Mammary epithelial cell (primary cell): ENCODE measurements at places on chromosomes 12 and 14. TPM values are rescaled to one million over a fixed set of nuclear protein-coding genes. Genes with fewer than 3 reads are reported as not detected.

The ACSM4 gene
- not detected for total RNA-seq

The AQP2 gene
- total RNA-seq, result not detected

The EIF4B gene
- total RNA-seq, result 850 TPM

The RGS6 gene
- total RNA-seq, result not detected

The FAM222A gene
- total RNA-seq, result 0.16 and 1.3 TPM in 2 replicates

The OR10AD1 gene
- not detected for total RNA-seq

GRCh38 chr14:106276326-106277267 lies 750.2 kb downstream of the TMEM121 start:
- DNase-seq, result no peak

DNA sequence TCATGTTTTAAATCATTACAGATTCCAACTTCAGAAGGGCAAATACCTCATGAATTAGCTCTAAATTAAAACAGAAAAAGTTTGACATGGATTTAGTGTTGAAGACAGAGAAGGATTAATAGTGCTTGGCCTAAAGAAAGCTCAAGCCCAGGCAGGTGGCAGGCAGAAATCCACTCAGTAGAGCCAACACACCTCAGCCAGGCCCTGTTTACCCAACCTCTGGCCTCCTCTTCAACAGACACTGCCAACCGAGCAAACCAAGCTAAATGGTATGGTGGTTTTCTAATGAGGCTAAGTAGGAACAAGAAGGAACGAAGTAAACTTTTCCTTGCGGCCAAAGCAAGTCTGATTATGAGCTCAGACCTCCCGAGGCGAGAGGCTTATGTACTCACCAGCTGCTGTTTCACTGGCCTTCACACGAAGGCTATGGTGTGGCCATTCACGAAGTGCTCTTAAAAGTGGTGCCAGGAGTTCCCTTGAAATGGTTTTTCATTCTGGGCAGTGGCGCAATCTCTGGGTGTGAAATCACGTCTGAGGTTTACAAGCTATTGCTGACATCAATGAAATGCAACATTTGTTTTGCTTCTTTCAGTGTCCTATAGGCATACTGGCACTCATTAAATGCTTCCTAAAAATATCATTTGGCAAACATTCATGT lies 124.1 kb upstream of the LGR5 start:
- no peak for DNase-seq

GRCh38 chr14:52327374-52328226 lies 13.5 kb downstream of the PTGER2 start:
- DNase-seq, result no peak

- no peak for DNase-seq
These were observed 367.4 kb downstream of the BTG1 start for GRCh38 chr12:91778091-91778832.

GRCh38 chr12:93466625-93467350 lies 526 bp upstream of the MRPL42 start:
- no peak for DNase-seq

DNA sequence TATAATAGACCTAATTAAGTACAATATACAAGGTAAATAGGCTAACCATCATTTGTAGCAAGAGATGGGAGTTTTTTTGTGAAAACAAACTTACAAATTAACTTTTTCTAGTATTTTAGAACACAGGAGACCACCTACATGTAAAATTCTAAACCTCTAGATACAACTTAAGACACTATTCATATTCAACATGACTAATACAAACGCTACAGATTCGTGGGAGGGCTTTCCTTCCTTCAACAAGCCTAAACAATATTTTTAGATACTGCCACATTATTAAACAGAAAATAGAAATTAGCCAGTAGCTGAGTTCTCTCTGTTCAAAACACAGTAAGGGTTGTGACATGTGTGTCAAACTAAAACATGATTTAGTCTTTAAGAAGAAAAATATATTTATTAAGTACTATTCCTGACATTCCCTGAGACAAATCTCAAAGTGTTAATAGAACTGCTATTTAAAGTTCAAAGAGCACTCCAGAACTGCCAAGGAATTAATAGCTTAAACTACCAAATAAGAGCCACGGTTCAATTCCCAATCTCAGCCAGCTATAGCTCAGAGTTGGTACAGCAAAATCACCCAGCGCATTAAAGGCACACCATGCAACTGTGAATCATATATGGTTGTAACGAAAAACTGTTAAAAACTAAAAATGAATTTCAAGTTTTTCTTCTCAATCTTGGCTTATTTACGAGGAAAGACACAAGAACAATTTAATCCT lies 10.7 kb downstream of the MED13L start:
- DNase-seq, result peak; percentile 54

DNA sequence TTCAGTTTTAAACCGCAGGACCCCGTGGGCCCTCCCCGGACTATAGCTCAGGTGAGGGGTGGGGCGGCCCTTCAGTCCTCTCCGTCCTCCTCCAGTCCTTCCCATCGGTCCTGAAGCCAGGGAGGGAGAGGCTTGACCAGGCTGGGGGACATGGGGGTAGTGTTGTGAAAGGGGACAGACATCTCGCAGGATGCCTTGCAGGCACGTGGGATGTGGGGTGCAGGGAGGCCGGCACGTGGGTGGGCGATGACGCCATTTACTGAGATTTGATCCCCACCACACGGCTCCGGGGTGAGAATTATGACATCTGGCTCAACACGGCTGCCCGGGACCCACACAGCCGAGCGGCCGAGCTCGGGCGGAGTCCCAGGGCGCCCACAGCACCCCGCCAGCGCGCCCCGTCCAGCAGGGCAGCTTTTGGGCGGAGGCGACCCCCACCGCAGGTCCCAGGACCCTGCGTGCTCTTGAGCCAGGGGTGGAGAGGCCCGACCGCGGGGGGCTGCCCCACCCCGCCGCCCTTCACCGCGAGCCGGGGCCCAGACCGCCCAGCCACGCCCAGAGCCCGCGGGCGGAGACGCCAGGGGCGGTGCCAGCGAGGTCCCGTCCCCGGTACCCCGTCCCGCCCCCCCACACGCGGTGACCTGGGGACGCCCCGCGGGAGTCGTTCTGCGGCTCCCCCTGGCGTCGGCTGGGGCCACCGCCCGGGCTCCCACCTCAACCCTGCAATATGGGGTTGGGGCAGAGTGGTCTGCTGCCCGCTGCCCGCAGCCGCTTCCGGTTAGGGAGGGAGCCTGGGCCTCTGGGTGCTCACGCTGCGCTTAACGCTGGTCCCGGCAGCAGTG lies 3.3 kb upstream of the EXOC3L4 start:
- no peak for DNase-seq

DNA sequence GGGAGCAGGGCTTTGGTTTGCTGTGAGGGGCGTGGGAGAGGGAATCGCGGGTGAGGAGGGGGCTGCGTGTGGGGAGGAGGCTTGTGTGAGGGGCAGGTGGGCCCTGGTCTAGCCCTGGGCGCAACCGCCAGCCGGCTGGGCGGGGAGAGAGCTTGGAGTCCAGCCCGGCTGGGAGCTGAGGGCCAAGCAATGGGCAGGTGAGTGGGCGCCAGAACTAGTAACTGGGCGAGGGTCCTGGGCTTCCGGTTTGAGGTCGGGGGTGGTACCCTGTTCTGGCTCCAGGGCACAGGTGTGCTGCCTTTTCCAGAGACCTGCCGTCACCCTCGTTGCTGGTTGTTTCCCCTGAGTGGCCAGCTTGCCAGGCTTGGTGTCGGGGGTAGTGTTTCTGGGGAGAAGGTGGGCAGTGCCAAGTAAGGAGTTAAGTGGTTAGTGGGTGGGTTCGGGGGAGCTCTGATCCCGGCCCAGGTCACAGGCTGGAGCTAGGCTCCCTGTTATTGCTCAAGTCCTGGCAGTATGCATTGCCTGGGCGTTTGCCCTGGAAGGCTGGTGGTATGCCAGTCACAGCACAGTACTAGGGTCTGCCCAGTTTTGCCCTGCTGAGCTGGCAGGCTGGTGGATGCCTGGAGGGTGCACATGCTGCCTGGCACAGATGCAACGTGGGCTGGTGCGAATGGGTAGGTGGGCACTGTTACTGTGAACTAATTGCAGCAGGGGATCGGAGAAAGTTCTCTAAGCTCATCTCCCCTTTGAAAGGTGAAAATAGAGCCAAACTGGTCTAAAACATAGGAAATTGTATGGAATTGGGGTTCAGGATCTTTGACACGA lies 683 bp downstream of the CIPC start:
- DNase-seq, result no peak

GRCh38 chr12:131290255-131290959 lies 336.7 kb downstream of the ADGRD1 start:
- DNase-seq, result no peak

DNA sequence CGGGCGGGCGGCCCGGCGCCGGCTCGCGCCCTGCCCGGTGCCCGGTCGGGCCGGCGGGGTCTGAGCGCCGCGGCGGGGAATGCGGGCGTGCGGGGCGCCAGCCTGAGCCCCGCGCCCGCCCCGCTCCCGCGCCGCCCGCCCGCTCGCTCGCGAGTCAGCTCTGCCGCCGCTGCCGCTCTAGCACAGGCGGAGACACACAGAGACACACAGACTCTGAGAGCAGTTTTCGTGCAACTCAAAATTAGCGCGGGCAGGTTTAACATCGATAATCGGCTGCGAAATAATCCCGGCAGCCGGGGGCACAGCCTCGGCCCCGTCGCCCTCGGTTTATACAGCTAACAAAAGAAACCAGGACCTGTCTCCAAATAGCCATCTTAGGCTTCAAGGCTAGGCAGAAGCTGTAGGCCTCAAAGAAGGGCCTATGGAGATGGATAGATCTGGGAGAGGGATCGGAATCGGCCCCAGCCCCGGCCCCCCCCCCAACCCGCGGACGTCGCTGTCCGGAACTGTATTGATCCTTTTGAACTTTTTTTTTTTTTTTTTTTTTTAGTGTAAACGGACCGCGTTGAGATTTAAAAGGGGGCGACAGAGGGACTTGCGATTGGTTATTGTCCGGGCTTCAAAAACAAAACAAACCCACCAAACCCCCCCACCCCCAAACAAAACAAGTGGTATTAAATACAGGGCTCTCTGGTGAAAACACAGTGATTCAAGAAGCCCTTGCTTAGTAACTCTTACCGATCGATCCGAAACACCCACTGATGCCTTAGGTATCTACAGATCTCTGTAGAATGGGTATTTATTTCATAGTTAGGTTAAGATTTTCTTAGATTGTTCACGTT lies 1.1 kb downstream of the ARID2 start:
- DNase-seq, result peak; percentile 58

GRCh38 chr12:2336409-2336829 lies 283.6 kb downstream of the CACNA1C start:
- peak; percentile 95 for DNase-seq

DNA sequence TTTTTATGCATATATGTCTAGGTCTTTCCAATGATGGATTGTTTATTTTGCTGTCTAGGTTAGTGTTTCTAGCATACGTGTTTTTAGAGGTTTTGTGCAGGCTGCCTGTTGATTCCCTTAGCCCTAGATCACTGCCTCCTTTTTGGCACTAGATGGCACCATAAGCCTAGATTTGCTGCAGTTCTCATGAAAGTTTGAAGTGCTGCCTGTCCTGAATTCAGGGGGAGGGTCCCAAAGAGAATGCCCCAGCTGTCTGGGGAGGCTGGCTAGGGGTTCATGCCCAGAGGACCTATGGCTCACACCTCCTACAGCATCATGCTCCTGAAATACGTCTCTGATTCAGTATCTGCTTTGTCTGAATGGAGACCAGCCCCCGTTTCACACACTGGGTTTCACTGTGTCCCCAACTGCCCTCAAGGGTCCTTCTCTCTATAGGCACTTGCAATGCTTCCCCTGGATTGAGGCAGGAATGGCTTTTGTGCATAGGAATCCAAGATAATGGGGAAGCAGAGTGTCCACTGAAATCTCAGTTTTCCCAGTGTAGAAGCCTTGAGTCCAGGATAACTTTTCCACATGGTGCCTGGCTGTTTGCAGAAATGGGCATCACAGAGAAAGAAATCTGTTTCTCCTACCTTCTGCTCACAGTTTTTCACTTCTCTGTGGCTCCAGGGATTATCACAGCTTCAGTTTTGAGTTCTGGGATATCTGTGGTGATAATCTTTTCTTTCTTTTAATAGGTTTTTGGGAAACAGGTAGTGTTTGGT lies 14.2 kb upstream of the TXNRD1 start:
- DNase-seq, result peak; percentile 41

- no peak for DNase-seq
These were observed 71.2 kb downstream of the LGMN start for GRCh38 chr14:92677087-92677668.

- no peak for DNase-seq
These were observed 7.4 kb downstream of the PAPLN start for GRCh38 chr14:73244541-73245290.

DNA sequence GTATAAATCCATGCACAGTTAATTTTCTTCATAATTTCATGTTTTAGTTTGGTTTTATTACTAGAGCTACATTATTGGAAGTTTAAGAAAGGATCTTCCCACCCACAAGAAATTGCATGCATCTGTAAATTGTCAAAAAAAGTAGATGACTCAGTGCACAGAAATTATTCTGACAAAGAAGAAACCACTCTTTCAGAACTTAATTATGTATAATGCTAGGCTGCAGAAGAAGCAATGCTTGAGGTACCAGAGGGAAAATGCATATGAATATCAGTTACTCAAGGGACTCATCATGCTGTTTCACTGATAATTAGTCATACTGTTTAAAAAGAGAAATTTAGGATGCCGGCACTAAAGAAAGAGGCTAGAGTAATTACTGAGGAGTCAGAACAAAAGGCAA lies 147.0 kb downstream of the SLC16A7 start:
- DNase-seq, result peak; percentile 8

DNA sequence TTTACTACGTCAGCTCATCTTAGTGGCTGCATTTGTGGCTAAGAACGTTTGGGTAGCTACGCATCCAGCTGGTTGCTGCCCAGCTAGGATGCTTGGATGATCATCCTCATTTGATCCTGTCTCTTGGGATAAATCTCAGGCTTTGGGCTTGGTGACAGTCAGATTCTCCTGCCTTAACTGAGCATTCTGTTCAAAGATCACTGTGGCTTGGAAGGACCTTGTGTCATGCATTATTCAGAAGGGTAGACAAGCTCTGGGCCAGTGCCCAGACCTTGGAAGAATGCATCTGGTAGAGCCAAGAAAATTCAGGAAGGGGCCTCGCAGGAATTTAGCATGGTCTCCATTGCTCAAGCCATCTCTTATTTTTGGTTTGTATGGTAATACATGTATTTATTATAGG lies 188.4 kb downstream of the NRXN3 start:
- DNase-seq, result no peak

- DNase-seq, result no peak
These were observed 227.2 kb upstream of the ATP2B1 start for GRCh38 chr12:89935850-89936249.

DNA sequence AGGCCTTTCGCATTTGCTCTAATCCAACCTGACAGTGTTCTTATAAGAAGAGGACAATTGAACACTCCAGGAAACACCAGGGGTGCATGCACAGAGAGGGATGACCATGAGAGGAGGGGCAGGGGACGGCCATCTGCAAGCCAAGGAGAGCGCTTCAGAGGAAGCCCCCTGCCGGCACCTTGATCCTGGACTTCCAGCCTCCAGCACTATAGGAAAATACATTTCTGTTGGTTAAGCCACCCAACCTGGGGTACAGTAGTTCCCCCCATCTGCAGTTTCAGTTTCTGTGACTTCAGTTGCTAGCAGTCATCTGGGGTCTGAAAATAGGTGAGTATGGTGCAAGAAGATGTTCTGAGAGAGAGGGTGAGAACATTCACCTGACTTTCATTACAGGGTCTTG lies 64.7 kb downstream of the CLMN start:
- DNase-seq, result no peak

DNA sequence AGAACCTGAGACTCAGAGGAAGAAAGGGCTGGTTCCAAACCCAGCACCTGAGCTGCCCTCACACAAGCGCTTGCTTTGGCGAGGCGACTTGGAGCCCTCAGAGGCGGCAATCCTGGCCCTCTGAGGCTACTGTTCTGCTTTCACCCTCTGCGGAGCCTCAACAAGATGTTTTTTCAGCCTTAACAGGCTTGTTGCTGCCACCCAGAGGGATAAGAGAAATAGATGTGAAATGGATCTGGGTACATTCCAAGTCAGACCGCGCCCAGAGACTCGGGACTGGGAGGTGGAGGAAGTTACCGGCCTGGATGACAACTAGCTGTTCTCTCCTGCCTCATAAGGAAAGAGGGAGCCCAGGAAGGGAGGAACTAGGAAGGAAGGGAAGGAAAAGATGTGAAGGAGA lies 89.6 kb downstream of the TTC7B start:
- peak; percentile 29 for DNase-seq
